ENCODE measurements at places on chromosomes 12 and 14.

GRCh38 chr12:109250523-109250922, 58.6 kb downstream of the FOXN4 start:
- DNase-seq, result no peak

GRCh38 chr14:79028281-79028680, 858.1 kb downstream of the NRXN3 start:
- DNase-seq, result no peak

DNA sequence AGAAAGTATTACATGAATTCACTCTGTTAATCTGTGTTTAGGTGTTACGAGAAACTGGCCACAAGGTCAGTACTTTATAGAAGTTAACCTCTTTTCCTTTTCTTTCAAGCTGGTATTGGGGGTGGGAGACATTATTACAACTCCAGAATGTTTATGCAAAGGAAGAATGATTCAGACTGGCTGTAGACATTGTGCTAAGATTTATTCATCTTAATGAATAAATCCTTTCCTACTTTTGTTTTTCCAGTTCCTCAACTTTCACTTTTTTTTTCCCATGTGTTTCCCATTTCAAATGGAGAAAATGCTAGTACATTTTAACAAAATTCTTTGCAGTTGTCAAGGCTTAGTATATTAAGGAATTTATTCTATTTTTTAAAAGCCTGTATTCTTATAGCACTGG, 1.3 kb downstream of the OTOGL start:
- DNase-seq, result peak; percentile 35

GRCh38 chr14:101191721-101192660, 288.5 kb upstream of the RTL1 start:
- DNase-seq, result no peak

DNA sequence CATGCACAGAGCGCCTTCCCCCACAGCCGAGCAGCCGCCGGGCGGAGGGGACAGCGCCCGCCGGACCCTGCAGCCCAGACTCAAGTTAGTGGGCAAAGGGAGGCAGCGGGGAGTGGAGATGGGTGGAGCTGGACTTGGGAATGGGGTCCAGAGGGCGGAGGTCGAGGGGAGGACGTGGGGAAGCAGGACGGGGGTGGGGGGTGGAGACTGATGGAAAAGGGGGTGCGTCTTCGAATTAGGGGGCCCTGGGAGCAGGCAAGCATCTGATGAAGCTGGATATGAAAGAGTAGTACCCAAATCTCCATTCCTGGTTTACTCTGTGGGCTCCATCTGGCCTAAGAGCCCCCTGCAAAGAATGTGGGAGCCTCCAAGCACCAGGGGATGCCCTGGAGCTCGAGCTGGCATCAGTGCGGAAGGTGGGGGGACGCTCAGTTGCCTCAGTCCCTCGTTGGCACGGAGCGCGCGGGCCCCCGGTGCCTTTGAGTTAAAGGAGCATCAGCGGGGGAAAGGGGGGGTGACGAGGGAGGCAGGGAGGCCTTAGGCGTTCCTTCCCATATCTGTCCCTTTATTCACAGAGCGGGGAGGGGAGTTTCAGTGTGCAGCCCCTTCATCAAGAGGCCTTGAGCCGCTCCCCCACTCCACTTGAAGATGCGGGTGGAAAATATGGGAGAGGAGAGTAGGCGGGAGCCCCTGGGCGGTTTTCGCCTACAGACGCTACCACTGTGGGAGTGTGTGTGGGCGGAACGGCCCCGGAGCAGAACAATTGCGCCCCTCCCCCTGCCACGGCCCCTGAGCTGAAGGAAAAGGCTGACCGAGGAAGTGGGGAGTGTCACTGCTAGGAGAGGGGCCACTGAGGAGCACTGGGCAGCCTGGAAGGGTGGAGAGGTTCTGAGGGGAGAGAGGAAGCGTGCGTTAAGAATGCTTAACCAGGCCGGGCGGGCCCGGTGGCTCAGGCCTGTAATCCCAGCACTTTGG, 644 bp downstream of the NAB2 start:
- DNase-seq, result no peak

GRCh38 chr12:73998894-73999293, 538.7 kb upstream of the ATXN7L3B start:
- no peak for DNase-seq

DNA sequence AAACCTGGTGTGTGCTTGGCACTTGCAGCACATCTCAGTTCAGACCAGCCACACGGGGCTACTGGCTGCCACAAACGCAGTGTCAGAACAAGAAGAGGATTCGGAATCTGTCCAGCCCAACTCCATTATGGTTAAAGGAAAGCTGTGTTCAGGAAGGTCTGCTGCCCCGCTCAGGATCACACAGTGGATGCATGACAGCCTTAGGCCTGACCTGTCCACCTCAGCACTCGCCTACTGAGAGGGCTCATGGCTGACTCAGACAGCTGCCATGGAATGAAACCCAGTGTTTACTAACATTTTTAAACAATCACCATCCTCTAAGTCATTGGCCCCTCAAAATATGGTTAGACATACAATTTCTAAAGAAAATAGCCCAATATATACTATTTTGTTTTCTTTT, 5.6 kb upstream of the NIN start:
- DNase-seq, result no peak

GRCh38 chr14:63922696-63923421, 70.1 kb downstream of the SYNE2 start:
- DNase-seq, result no peak

- DNase-seq, result peak; percentile 3
These were observed 103.3 kb upstream of the PMCH start for GRCh38 chr12:102300824-102301461.

GRCh38 chr14:94180655-94181271, 6.6 kb downstream of the PPP4R4 start:
- DNase-seq, result no peak

GRCh38 chr12:12356467-12356895, 397 bp upstream of the BORCS5 start:
- no peak for DNase-seq

DNA sequence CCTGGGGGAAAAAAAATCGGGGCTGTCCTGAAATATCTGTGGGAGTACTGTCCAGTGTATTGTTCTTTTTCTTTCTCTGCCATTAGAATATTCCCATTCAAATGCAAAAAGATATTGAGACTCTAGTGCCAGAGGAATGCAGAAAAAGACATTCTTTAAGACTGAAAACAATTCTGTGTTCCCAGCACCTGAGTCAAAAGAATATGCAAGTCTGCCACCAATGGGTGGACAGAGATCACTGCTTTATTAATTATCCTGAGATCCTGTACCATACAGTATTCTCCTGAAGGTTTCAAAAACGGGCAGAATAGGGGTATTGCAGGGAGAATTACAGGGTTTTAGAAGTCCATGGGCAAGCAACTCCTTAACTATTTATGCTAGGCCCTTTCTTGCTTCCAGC, 361.8 kb downstream of the C12orf50 start:
- DNase-seq, result peak; percentile 14

DNA sequence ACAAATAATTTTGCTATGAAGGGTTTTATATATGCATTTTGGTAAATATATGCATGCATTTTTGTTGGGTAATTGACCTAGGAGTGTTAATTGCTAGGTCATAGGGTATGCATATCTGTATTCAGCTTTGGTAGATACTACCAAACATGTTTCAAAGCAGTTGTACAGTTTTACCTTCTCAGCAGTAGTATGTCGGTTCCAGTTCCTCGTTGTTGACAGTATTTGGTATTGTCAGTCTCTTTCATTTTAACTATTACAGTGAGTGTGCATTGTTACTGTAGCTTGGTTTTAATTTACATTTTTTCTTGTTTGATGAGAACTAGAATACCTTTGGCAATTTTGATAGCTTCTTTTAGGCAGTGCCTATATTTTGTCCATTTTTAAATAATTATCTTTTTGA, 98.9 kb downstream of the ARID2 start:
- DNase-seq, result no peak

GRCh38 chr14:99604766-99605298, 825 bp upstream of the CCDC85C start:
- no peak for DNase-seq

DNA sequence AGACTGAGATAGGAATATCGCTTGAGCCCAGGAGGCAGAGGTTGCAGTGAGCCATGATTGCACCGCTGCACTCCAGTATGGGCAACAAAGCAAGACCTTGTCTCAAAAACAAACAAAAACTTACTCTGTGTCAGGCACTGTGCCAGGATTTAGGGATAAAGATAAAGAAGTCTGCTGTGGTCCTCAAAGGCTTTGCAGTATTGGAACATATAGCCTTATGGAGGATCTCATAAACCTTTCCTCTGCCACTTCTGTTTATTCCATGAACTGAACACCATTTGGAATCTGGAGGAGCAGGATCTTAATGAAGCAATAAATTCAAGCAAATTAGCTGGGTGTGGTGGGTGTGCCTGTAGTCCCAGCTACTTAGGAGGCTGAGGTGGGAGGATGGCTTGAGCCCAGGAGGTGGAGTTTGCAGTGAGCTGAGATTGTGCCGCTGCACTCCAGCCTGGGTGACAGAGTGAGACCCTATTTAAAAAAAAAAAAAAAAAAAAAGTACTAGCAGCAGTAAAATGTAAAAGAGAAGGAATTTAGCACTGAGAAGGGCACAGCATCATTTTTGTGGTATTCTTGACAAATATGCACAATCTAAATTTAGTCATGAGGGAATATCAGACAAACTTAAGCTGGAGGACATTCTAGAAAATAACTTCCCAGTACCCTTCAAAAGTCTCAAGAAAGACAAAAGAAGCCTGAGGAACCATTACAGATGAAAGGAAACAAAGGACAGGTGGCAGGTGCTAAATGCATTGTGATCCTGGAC, 27.1 kb downstream of the BMAL2 start:
- DNase-seq, result no peak

DNA sequence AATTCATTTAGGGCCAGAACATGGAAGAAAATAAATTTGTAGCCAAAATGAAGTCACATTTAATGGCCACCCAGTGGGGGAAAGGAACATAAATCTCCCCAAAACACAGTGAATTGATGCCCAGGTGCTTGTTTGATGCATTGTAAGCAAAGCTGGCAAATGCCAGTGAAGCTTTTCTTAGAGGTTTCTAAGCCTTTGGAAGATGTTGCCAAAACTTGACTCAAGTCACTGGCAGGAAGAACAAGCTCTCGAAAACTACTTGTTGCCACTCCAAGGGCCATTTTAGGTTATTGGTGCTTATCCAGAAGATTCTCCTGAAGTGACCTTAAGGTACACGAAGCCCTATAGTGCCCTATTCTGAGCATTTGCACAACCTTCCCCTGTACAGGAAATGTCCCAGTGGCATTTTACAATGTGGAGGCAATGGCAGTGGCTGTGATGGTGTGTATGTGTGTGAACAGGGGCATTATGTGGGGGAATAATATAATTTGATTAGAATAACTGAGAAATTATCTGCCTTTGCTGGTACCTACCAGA, 89.5 kb upstream of the NOVA1 start:
- DNase-seq, result no peak

GRCh38 chr14:61063461-61063860, 82.4 kb downstream of the SLC38A6 start:
- DNase-seq, result no peak

DNA sequence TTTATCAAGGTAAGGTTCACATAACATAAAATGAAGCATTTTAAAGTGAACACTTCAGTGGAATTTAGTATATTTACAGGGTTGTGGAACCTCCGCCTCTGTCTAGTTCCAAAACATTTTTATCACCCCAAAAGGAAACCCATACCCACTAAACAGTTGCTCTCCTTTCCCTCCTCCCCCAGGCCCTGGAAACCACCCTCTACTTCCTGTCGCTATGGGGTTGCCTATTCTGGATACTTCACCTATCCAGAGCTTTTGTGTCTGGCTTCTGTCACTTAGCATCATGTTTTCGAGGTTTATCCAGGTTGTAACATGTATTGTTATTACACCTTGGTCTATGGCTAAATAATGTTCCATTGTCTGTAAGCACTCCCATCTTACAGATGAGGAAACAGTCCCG, 27.7 kb upstream of the ZFP36L1 start:
- no peak for DNase-seq

GRCh38 chr14:91770185-91770584, 38.3 kb upstream of the CATSPERB start:
- no peak for DNase-seq

DNA sequence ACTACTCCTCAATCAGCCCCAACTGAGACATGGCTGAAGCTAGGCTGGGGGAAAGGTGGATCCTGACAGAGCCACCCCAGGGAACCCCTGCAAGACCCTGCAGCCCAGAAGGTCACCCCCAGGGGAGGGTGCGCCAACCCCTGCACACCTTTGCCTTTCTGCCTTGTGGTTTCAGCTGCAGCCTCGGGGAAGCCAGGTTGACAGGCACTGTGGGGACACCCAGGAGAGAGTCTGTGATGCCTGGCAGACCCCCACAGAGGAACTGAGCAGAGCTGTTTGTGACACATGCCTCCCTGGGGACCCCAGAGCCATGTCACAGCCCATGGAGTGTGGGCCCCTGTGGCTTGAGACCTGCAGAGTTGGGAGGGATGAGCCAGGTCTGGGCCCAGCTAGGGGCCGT, 11.8 kb upstream of the HHIPL1 start:
- DNase-seq, result no peak

GRCh38 chr14:50265029-50265428, 33.7 kb upstream of the SOS2 start:
- no peak for DNase-seq

- DNase-seq, result no peak
These were observed 62.2 kb downstream of the SOX5 start for GRCh38 chr12:23887055-23887835.

DNA sequence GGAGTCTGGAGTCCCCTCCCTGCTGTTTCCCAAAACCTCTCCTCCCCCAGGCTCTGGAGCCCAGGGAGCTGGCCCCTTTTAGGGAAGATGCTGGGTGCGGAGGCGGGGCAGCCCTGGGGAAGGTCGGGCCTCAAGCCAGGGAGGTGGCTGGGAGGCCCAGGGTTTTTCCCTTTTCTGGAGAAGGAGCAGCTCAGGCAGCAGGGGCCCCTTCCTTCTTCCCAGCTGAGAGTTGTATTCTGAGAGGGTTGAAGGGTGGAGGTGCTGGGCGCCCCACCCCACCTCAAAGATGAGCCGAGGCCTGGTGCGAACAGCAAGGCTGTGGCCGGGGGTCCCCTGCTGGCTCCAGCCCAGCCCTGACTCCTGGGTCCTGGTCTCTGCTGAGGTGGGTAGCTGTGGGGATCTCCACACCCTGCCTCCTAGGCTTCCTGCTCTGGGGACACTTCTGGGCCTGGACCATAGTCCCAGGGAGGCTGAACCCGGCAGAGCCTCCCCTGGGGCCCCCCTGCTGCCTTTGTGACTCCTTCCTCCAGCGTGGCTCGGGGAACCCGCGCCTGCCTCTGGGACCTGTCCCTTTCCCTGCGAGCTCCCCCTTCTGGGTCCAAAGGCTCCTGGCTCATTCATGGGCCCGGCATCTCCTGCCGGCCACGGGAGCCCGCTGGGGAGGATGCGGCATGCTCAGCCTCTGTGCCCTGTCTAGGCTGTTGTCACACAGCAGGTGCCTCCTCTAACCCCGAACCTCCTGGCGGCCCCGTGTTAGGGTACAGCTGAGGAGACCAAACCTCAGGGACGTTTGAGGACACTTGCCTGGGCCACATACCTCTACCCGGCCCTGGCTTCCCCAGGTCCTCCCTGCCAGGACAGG, 4.4 kb downstream of the TRMT61A start:
- DNase-seq, result no peak

DNA sequence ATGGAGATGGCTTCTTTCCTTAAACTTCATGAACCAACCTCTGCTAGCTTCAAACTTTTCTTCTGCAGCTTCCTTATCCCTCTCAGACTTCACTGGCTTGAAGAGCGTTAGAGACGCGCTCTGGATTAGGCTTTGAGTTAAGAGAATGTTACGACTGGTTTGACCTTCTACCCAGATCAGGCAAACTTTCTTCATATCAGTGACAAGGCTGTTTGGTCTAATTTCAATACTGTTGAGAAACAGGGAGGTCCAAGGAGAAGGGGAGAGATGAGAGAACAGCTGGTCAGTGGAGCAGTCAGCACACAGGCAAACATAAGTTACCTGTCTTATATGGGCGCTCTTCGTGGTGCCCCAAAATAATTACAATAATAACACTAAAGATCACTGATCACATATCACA, 14.9 kb downstream of the SCAF11 start:
- no peak for DNase-seq
